ENCODE measurements at places on chromosomes 1 and 21.

DNA sequence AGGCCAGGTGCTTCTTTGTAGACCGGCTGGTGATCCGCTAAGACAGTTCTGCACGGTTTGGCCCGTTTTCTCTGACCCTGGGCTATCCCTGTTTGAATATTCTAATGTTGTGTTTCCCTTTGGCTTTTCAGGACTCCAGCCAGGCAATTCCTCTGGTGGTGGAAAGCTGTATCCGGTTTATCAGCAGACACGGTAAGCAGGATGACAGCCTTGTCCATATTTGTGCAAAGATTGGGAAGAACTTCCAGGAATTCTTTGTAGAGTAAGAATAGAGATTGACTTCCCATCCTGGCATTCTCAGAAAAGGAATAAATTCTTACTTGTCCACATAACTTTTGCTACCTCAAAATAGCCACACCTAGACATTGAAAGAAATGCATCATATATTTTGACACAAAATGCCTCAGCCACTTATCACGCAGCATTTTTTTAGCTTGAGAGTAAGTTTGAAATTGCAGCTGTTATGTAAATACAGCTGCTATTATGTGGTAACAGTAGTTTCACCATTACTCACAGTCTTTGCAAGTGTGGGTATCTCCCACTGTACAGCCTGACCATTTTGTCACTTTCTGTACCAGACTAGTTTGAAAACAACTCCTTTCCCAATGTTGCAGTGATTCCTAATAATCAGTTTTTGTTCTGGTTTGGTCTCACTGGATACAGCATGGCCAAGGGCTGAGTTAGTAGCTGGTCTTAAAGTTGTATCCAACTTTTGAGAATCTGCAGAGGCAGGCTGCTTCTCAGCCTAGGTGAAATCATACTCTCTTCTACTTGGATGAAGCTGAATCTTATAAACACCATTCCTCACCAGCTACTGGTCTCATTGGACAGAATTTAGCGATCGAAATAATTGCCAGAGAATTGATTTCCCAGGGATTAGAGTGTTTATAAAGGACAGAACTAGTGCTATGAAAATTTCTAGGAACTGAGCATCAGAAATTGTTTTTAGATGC is 40.0 kb upstream of the IKBKE start:
- no peaks in the 10 kb centered on the region for H3K4me1 ChIP-seq
- no peaks in the 10 kb centered on the region for H3K27me3 ChIP-seq
- peaks cover 11% of the 10 kb centered on the region for H3K36me3 ChIP-seq

DNA sequence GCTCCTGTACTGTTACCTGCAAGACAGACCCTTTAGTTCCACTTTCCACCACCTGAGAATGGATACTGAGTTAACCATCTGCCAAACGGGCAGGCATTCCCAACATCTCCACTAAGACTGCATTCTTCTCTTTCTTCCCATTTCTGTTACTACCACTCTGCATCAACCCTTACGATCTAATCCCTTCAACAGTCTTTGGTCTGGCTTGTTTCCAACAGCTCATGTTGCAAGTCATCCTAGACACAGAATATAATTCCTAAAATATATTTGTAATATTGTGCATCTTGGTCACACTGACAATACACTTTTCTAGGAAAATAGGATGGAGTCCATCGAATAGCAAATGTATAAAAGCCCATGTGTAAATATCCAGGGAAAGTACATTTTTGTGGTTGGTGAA is 166.7 kb downstream of the SIPA1L2 start:
- no peak for DNase-seq
- H3K4me3 ChIP-seq, result no peak overlapping the region
- H3K36me3 ChIP-seq, result no peaks in the 10 kb centered on the region
- H3K27me3 ChIP-seq, result no peaks in the 10 kb centered on the region
- no peaks in the 10 kb centered on the region for H3K4me1 ChIP-seq

GRCh38 chr1:20426923-20427322 is 59.1 kb downstream of the CAMK2N1 start:
- peak; percentile 22 for DNase-seq
- no peak overlapping the region for H3K27ac ChIP-seq
- H3K4me1 ChIP-seq, result no peaks in the 10 kb centered on the region
- H3K36me3 ChIP-seq, result no peaks in the 10 kb centered on the region
- no peak overlapping the region for H3K4me3 ChIP-seq

DNA sequence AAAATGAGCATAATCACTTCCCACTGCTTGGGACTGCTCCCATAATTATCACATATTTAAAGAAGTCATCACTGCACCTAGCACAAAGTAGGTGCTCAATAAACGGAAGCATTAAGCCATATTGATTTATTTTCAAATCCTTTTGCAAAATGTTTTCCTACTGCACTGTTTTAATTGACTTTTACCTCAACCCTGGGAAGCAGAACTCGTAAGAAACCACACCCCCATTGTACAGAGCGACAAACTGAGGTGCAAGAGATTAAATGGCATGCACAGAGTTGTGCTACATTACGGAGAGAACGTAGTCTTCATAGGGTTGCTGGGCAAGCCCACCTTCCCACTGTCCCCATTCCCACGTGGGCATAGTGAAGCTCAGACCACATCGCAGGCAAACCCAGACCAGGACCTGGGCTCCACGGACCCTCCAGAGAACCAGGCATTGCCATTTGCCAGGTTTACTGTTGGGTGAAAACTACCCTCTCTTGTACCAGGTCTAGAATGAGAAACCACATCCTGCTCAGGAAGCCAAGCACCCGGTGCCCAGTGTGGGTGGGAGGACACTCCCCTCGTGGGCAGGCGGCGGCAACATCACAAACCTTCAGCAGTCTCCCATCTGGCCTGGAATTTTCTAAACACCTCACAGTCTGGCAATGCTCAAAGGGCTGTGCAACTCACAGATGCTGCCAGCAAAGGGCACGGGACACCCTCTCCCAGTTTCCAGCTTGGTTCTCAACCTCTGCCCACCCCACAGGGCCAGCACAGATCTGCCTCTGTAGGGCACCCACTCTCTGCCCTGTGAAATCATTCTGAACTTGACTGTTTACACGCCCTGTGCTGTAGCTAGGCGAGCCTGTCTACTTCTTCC is 8.2 kb downstream of the IFFO2 start:
- peak overlapping the region; percentile 57 for H3K4me3 ChIP-seq
- H3K4me1 ChIP-seq, result peaks cover 16% of the 10 kb centered on the region
- H3K27me3 ChIP-seq, result no peaks in the 10 kb centered on the region
- H3K36me3 ChIP-seq, result peaks cover 6% of the 10 kb centered on the region
- H3K27ac ChIP-seq, result peak overlapping the region; percentile 45

GRCh38 chr1:85240174-85240601 is 19.3 kb downstream of the C1orf52 start:
- H3K36me3 ChIP-seq, result no peaks in the 10 kb centered on the region
- peaks cover 17% of the 10 kb centered on the region for H3K4me1 ChIP-seq
- H3K27me3 ChIP-seq, result no peaks in the 10 kb centered on the region

GRCh38 chr21:44441581-44442265 is 13.6 kb upstream of the LRRC3 start:
- DNase-seq, result no peak
- H3K4me1 ChIP-seq, result no peaks in the 10 kb centered on the region
- H3K36me3 ChIP-seq, result no peaks in the 10 kb centered on the region
- no peaks in the 10 kb centered on the region for H3K27me3 ChIP-seq
- no peak overlapping the region for H3K27ac ChIP-seq

DNA sequence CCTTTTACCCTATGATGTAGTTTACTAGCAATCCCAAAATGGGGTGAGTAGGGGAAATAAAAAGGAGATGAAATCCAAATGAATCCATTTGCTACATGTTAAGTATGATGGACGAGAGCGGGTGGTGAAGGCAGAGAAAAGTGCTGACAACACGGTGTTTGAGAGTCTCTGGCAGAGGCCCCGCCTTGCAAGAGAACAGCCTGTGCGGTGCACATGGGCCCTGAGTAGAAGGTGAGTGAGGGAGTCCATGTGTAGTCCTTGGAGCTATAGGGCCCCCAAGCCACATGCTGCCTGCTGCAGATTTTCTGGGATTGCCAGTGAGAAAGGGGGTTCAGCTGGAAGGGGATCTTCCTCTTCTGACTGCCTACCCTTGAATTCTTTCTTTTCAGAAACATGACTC is 177.1 kb downstream of the TNR start:
- no peaks in the 10 kb centered on the region for H3K36me3 ChIP-seq
- H3K27ac ChIP-seq, result no peak overlapping the region
- H3K4me3 ChIP-seq, result no peak overlapping the region

DNA sequence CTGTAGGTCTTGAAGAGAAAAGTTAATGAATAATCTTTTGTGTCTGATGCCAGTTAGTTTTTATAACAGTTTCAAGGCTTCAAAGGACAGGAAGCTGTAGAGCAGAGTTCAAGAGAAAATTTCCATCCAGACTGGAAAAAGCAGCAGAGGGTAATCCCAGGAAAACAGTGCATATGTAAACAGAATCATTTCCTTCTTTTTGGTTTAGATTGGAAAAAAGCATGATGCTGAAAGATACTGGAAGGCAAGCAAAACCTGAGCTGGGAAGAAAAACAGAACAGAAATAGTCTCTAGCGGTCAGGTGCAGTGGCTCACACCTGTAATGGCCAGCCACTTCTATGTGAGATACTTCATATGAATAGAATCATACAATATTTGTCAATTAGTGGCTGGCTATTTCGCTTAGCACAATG is 71.9 kb downstream of the ZSWIM5 start:
- no peaks in the 10 kb centered on the region for H3K4me1 ChIP-seq
- DNase-seq, result no peak
- no peak overlapping the region for H3K4me3 ChIP-seq
- H3K36me3 ChIP-seq, result no peaks in the 10 kb centered on the region

DNA sequence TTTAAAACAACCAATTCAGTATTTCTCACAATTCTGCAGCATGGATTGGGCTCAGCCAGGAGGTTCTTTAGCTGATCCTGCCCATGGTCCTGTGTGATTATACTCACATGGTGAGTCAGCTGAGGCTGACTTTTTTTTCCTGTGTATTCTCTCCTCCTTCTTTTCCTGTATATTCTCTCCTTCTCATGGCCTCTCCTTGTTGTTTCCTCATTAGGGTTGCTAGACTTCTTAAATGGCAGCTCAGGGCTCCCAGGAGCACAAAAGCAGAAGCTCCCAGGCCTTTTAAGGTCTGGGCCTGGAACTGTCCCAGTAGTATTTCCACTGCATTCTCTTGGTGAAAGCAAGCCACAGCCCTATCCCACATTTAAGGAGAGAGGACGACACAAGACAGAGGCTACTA is 26.8 kb downstream of the VANGL1 start:
- H3K27ac ChIP-seq, result peak overlapping the region; percentile 45
- DNase-seq, result no peak
- H3K36me3 ChIP-seq, result peaks cover 58% of the 10 kb centered on the region
- no peak overlapping the region for H3K4me3 ChIP-seq
- H3K27me3 ChIP-seq, result no peaks in the 10 kb centered on the region

GRCh38 chr1:4772294-4773010 is 118.0 kb downstream of the AJAP1 start:
- H3K4me3 ChIP-seq, result no peak overlapping the region
- H3K36me3 ChIP-seq, result no peaks in the 10 kb centered on the region
- H3K27ac ChIP-seq, result no peak overlapping the region
- no peak for DNase-seq
- H3K4me1 ChIP-seq, result no peaks in the 10 kb centered on the region
- H3K27me3 ChIP-seq, result no peaks in the 10 kb centered on the region

DNA sequence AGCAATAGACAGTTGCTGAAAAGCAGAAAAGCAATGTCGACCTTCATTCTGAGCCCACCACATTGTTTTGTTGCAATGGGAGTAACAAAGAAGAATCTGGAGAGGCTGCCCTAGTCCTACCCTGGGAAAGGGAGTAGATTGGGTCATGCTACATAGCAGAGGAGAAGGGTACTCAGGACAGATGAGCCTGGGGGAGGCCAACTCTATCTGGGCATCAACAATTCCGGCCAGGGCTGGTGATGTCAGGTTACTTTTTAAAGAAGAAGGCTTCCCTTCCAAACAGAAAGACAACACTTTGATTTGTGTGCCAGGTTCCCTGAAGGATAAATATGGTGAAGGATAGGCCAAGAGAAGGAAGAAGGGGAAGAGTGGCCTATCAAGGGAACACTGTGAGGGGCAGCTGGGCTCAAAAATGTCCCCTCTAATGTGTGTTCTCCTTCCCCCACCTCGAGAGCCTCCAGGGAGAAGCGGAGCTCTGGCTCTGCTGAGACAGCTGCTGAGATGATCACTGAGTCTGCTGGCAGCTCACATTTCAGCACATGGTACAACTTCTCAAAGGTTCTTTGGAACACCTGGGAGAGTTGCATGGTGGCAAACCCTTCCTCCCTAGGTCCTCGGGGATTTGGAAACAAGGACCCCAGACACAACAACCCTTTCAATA is 3.2 kb upstream of the ADIPOR1 start:
- no peak overlapping the region for H3K4me3 ChIP-seq
- no peaks in the 10 kb centered on the region for H3K27me3 ChIP-seq
- DNase-seq, result no peak
- H3K36me3 ChIP-seq, result peaks cover 30% of the 10 kb centered on the region

GRCh38 chr1:241074507-241074906 is 282.5 kb downstream of the RGS7 start:
- no peaks in the 10 kb centered on the region for H3K36me3 ChIP-seq
- no peak overlapping the region for H3K4me3 ChIP-seq
- H3K4me1 ChIP-seq, result no peaks in the 10 kb centered on the region
- no peak for DNase-seq

- DNase-seq, result peak; percentile 38
- H3K27me3 ChIP-seq, result peaks cover 18% of the 10 kb centered on the region
- no peak overlapping the region for H3K27ac ChIP-seq
- peak overlapping the region; percentile 52 for H3K4me3 ChIP-seq
- peaks cover 23% of the 10 kb centered on the region for H3K4me1 ChIP-seq
Measured at GRCh38 chr1:206506405-206507283, 687 bp upstream of the RASSF5 start.

DNA sequence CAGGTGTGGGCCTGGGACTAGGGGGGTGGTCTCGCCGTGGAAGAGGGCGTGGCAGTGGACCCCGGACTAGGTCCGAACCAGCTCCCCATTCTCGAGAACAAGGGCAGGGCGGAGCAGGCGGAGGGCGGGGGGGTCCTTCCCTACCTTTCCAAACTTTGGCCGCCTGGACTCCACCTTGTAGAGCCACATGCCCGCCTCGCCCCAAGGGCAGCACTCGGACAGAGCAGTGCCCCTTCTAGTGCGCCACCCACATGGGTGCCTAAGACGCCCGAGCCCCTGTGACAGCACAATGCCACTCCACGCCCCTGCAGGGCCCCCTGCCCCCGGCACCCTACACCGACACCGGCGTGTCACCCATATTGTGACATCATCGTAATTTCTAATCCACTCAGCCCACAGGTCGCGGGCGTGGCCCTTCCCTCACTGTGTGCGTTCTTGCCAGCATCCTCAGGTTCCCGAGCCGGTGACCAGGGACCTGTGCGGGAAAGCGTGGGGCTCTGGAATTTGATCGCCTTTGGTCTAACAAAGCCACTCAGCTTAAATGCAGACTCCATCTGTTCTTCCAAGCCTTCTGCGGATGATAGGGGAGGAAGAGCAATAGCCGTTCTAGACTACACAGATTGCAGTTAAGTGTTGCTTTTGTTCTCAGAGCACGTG is 553 bp upstream of the STMN1 start:
- no peaks in the 10 kb centered on the region for H3K27me3 ChIP-seq
- no peak overlapping the region for H3K27ac ChIP-seq
- no peak for DNase-seq
- peaks cover 28% of the 10 kb centered on the region for H3K4me1 ChIP-seq

GRCh38 chr1:183273300-183273699 is 87.2 kb downstream of the LAMC2 start:
- no peaks in the 10 kb centered on the region for H3K27me3 ChIP-seq
- H3K27ac ChIP-seq, result no peak overlapping the region
- H3K4me3 ChIP-seq, result no peak overlapping the region

- no peak for DNase-seq
- no peaks in the 10 kb centered on the region for H3K27me3 ChIP-seq
- no peaks in the 10 kb centered on the region for H3K4me1 ChIP-seq
Measured at GRCh38 chr1:242206994-242207393, 208.1 kb upstream of the MAP1LC3C start.
